Heart left ventricle (tissue), 16 donors: ENCODE measurements at places on chromosomes 4 and X.

DNA sequence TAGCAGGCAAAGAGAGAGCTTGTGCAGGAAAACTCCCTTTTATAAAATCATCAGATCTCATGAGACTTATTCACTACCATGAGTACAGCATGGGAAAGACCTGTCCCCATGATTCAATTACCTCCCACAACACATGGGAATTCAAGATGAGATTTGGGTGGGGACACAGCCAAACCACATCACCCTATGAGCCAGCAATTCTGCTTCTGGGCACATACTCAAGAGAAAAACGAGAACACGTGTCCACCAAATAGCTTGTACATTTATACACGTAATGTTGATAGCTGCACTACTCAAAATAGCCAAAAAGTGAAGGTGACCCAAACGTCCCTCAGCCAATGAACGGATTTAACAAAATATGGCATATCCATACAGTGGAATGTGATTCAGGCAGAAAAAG lies 94.5 kb upstream of the DHRSX start:
- no peak for DNase-seq

- DNase-seq, result no peak
Measured at GRCh38 chr4:147498031-147498660, 17.2 kb downstream of the EDNRA start.

GRCh38 chrX:105314458-105314857 lies 94.0 kb upstream of the TEX13A start:
- no peak for DNase-seq

GRCh38 chr4:76240236-76240635 lies 11.3 kb upstream of the FAM47E start:
- no peak for DNase-seq

GRCh38 chrX:47632666-47633065 lies 2.9 kb upstream of the CFP start:
- no peak for DNase-seq

DNA sequence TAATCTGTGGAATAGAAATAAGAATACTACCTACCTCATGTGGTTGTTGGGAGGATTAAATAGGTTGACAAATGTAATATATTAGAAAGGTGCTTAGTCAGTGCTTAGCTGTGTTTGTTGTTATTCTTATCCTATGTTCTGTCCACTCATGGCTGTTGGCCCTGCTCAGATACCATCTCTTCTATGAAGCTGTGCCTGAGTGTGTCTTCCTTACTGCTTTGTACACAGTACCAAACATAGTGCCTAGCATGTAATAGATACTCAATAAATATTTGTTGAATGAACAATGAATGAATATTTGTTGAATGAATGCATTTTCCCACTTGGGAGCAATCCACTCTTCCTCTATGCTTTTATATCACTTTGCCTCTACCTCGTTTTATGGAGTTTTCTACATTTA lies 57.2 kb downstream of the NHS start:
- no peak for DNase-seq

DNA sequence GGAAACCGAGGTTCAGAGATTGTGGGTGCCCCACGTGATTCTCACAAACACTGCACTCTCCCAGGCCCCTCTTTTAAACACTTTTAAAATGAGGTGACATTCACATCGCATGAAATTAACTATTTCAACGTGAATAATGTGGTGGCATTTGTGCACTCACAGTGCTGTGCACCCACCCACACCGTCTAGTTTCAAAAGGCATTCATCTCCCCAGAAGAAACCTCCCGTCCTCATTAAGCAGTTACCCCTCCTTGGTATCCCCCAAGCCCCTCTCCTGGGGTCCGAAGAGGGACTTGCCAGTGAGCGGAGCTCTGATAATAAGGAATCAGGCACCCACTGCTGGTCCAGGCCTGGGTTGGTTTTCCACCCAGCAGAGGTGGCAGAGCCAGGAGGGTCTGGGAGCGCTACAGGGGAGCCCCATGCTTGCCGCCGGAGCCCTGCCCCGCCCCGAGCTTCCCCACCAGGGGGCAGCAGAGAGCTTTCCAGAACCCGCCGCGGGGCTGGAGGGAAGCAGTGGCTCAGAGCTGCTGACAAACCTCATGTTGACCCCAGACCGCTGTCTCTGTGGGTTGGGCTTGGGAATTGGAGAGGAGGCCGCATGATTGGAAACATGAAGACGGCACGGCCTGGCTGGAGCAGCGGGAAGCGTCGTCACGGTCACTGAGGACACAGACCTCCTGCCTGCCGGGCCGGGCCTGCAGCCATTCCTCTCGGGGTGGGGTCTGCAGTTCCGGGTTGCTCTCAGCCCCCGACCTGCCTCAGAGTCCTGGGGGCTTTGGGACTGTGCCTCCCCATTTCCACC lies 27.5 kb upstream of the HTRA3 start:
- peak; percentile 93 for DNase-seq

DNA sequence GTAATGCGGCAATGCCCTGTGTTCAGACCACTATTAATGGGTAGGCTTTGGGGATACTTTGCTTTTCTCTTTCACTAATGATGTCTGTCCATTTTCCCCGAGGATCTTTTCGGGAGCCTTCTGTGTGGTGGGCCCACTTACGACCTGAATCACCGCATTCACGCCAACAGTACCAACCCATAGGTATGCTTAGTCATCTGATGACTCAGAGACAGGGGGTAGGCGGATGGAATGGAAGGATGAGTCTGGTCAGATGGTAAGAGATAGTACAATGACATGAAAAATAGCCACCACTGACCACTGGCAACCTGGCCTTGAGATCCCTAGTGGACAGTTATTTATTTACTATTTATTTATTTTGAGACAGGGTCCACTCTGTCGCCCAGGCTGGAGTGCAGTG lies 76.0 kb upstream of the DHRSX start:
- no peak for DNase-seq

- no peak for DNase-seq
Measured at GRCh38 chrX:136212557-136213111, 38.6 kb downstream of the MAP7D3 start.

DNA sequence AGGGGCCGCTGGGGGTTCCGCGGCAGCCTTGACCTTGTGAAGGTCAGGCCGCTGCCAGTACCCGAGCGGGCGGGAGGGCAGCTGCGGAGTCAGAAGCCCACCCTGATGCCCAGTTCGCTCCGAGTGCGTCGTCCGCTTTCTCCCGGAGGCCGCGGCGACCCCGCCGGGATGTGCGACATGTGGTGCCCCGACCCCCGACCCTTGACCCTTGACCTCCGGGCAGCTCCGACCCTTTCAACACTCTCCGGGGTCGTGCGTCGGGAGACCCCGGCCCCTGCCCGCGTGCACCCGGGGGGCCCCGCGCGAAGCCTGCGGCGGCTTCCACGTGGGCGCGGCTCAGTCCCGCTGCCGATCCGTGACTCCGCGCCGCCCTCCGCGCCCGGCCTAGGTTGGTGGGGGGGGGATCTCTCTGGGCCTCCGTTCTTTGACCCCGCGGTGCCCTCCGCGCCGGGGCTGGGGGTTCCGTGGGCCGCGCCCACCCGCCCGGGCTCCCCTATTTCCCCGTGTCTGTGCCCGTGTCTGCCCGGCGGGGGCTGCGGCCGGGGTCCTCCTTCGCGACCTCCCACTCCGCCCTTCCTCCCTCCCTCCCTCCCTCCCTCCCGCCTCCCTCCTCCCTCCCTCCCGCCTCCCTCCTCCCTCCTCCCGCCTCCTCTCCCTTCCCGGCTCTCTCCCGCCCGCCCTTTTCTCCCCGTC lies 609 bp upstream of the SLC25A6 start:
- DNase-seq, result peak; percentile 78

DNA sequence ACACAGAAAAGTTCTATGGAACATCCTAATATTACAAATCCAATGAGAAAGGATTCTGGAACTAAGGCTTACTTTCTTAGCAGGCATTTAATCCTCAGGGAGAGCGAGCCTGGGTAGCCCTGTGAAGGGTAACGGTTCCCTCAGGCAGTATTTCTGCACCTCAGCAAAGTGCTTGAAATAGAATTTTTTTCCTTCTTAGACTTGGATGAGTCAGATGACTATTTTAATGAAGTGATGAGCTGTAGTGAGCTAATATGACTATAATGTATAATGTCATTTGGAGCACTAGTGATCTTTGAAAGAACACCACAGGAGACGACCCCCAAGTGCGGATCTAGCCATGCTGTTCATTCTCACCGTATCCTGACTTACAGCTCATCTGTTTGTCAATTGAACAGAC lies 493.0 kb upstream of the FAM241A start:
- no peak for DNase-seq

DNA sequence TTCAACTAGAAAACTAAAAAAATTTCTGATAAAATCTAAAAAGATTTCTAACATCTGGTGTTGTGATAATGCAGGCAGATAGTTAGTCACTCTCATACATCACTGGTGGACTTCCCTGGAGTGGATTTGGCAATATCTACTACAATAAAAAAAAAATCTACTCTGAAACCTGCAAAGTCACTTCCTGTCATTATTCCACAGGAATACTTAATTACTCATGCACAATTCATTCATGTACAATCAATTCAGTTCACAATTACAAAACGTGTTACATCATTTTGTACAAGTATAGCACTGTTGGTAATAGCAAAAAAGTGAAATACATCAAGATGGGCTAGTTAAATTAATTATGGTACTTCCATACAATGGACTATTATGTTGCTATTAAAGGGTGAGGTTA lies 16.5 kb upstream of the RHOH start:
- DNase-seq, result no peak

DNA sequence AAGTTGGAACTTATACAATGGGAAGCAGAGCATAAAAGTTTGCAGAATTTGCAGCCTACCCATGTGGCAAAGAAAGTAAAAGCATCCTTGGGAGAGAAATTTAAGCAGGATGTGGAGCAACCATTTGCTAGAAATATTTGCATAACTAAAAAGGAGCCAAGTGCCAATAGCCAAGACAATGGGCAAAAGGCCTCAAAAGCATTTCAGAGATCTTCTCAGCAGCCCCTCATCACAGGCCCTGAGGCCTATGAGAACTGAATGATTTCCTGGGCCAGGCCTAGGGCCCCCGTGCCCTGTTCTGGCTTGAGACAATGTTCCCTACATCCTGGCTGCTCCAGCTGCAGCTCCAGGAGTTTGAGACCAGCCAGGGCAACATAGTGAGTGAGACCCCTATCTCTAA lies 25.3 kb upstream of the RAB28 start:
- DNase-seq, result no peak

DNA sequence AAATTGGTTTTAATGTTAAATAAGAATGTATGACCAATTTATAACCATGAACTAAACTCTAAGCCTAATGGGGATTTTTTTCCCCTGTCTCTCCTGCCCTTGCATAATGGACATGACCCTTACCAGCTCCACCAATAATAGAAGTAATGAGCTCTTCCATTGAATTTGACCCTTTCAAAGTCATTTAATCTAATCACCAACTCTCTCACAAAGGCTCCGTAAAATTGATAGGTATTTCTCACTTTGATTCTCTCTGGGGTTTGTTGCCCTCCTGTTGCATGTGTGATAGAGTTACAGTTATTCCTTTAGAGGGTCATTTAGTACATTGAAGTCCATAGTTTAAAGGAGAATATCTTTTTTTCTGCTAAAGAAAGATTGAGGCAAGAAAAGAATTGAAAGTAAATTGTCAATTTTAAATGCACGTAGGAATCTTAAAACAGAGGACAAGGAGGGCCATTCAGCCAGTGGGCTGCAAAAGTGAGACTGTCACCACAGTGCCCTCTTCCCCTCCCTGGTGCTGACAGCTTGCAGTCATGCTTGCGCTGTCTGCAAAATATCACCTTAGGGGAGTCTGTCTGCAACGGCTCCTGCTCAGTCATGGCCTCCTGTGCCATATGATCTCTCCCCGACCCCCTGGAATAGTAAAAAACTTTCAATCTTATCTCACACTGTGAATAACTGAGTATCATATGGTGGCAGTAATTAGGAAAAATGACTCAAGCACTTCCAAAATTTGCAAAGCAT lies 307.5 kb upstream of the GNPDA2 start:
- DNase-seq, result no peak

DNA sequence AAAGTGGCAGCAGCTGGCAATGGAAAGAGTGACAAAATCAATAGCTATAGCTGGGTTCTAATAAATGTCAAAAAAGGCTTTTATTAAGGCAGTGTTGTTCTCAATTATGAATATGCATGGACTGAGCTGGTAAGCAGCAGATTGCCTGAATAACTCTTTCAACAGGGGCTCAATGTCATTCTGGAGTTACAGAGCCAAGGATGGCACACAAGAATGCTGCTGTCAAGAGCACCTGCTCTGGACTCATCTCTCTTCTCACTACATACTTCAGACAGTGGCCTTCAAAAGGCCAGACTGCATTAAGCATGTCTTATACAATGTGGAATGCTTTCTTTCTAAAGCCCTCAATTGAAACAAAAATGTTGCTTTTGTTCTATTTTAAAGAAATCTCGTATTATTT lies 351.4 kb downstream of the KLHL13 start:
- no peak for DNase-seq

GRCh38 chr4:73964862-73965611 lies 16.8 kb downstream of the PF4 start:
- DNase-seq, result no peak

DNA sequence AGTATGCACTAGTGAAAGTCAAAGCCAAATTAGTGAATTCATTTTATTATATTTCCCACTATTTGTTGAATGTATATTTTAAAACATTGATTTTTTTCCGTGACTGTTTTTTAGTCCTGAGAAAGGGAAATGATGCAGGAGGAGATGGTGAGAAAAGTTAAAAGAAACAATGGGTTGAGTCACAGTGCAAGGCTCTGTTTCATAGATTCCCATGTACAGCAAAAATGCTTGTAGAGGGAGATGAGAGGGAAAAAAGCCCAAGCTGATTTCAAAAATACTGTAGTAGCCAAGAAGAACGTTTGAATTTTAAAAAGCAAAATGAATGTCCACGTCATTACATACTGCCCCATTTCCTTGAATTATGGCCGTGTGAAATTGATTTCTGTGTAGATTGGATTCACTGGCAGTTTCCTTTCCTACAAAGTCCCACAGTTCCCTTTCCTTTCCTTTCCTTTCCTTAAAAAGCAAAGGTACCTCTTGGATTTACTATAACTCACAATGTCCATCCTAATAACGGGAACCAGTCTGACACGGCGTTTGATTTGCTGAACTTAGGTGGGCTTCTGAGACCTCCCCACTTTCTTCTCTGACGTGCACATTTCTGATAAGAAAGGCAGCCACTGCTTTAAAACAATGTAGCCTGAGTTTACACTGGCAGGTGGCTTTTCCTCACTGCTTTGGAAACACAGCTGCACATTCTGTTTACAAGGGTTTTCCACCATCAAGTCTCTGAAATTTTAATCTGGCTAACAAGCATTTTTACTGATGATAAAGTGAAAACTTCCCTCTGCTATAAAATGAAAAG lies 63.7 kb downstream of the SPCS3 start:
- DNase-seq, result peak; percentile 11

DNA sequence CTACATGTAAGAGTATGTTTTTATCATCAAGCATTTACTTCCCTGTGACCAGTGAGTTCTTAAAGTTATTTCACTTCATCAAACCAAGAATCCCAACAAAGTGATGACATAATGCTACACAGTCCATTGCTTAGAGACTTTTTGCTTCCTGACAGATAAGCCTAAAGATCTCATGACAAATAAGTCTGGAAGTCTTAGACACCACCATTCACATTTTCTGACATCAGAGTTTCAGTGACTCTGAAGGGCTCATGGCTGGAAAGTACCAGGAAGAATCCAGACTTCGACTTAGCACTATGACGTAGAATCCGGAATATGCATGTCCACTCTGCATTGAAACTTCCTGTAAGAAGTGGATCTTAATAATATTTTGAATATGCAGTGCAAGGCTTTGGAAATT lies 53.7 kb downstream of the CLDN22 start:
- DNase-seq, result no peak
